ENCODE measurements at places on chromosomes 13 and 19.

DNA sequence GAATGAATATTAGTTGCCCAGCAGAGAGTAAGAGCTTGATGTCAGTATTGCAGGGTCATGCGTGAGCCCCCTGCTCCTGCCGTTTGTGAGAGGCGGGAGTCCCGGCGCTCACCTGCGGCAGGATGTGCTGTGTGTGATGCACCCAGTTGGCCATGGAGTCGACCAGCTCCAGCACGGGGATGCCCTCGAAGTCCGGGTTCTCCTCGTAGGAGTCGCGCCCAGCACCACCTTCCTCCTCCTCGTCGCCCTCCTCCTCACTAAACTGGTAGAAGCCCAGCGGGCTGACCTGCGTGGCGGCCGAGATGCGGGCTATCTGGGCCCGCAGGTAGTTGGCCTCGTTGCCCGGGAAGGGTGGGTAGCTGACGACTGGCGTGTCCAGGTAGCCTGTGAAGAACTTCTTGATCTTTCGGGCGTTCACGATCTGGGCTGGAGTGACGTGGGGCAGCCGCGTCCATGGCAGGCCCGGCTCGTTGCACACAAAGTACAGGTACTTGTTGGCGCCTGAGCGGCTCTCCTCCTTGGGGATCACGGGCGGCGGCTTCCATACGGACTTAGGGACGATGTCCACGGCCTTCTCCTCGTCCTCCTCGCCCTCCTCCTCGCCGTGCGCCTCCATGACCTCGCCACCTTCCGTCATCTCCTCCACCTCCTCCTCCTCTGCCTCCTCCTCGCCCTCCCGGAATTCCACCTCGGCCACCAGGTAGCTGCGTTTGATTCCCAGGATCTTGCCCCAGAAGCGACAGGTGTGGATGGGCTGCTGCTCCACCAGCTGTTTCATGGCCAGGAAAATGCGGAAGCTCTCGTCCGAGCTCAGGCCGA, 10.8 kb downstream of the RSPH6A start:
- DNase-seq = no peak

DNA sequence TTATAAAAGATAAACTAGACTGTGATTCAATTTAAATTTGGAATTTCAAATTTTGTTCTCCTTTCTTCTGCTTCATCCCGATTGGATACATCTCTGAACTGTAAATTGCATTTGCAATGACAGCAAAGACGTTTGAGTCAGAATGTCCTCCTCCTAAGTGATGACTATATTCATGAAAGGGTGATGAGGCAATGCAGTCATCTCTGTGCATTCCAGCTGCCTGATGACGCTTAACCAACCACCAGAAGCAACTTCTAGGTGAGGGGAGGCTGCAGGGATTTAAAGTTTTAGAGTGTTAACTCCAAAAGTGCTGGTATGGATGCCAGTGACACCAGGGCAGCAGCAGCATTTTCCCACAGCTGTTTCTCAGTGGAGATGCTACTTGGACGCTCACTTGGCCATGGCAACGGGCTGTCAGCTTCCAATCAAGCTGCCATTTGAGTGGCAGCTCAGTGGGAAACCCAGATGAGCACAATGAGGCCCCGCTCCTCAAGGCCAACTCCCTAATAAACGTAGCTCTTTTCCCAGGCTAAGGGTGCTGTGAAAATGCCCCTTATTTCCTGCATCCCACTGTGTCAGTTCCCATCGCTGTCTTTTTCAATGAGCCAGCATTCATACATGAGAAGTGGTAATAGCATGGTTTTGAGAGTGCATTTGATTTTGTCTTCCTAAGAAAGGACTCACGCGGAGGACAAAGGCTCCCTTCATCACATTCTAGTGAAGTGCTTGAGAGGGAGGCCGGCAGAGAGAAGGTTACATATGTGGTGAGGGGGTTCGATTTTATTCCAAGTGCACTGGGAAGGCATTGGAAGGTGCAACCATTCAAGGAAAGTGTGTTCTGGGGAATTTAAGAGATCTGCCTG, 45.2 kb upstream of the AMER2 start:
- peak; percentile 26 for DNase-seq

- DNase-seq = no peak
These were observed 15.2 kb upstream of the ERCC5 start for GRCh38 chr13:102830646-102831045.

DNA sequence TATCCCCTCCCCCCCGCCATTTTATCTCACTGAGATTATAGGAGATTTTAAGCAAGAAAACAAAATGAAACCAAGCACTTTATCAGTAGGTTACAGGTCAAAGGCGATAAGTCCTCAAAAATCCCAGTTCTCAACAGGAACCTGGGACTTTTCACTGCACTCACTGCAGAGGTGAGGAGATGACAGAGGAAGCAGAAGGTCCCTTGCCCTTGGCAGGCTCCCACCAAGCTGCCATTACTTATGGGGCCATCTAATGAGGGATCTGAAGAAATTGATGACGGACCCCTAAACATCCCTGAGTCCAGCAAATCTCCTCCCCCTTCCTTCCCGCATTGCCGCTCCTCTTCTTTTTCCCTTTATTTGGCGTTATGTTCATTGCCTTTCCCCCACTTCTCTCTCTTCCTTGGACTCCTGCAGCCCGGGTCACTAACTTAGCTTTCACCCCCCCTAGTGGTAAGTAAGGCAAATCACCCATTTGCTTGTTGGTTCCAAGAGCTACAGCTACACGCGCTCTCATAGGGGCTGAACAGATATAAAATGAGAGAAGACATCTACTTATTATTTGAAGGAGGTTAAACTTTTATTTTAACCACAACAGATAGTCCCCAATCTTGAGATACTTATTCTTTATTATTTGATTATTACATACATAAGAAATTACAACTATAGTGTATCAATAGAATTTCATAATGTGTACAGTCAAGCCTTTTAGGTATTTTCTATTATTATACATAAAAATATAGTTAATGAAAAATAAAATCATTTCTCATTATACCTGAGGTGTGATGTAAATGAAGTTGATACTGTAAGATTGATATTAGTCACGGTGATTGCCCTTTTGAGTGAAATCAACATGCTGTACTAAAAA, 52.0 kb upstream of the ARGLU1 start:
- DNase-seq = peak; percentile 68

GRCh38 chr13:40002016-40002415, 346.6 kb downstream of the COG6 start:
- no peak for DNase-seq

- DNase-seq = no peak
These were observed 83.3 kb downstream of the POSTN start for GRCh38 chr13:37515226-37515625.

DNA sequence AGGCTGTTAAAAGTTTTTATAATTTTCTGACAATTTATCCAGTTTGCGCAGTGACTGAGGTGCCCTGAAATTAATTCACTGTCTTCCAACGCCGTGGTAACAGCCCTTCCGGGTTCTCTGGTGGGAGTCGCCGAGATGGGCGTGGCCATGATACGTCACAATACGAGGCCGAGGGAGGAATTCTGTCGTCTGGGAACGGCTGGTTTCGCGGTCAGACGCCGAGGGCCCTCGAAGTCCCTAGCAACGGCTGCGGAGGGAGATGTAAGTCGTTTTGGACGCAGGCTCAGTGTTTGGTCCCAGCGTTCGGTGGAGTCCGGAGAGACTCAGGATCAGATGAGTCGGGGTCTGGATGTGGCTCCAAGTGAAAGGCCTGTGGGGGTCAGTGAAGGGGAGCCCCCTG, 21.7 kb downstream of the ZNF613 start:
- peak; percentile 37 for DNase-seq

GRCh38 chr13:60275208-60275607, 111.5 kb upstream of the DIAPH3 start:
- DNase-seq = no peak

GRCh38 chr19:44903602-44904425, 1.8 kb upstream of the APOE start:
- peak; percentile 49 for DNase-seq

GRCh38 chr19:6041991-6042481, 64.1 kb upstream of the RANBP3 start:
- DNase-seq = no peak

DNA sequence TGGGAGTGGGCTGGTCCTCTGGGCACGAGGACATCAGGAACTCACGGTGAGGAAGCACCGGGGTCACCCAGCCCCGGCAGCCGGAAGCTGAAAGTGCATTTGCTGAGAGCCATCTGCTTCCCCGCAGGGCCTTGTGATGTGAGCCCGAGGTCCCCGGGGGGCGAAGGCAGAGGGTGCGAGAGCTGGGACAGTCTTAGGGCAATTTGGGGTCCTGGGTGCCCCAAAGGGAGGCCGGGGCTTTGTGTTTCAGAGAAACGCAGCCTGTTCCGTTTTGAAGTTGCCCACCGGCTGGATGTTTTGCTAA, 4.8 kb downstream of the F2RL3 start:
- no peak for DNase-seq

- DNase-seq = no peak
These were observed 23.2 kb downstream of the CATSPERD start for GRCh38 chr19:5743630-5744029.

DNA sequence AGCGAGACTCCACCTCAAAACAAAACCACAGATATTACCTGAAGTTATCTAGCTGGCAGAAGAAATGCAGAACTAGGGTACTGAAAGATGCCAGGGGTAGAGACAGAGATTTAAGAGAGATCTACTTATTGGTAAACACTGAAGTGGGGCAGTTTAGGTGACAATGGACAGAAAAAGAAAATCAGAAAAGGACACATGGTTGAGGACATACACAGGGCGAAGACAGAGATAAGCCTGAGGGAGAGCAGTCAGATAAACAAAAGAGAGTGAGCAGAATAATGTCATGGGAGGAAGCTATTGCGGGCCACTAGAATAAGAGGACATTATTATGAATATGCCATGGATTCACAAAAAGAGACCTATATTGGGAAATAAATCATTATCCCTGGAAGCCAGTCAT, 3.3 kb downstream of the NEK5 start:
- DNase-seq = no peak

DNA sequence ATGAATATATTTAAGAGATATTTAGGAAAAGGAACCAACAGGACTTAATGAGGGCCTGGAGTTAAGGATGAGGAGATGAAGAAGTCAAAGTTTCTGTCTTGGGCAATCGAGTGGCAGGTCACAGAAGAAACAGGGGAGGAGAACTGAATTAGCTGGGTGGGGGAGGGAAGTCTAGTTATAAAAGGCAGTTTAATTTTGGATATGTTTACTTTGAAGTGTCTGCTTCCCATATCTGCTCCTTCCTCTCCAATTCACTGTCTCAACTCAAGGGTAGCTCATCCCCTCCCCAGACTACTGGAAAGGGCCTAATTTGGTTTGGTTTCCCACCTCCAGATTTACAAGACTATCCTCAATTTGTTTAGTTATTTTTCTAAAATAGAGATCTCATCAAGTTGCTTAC, 195.9 kb downstream of the VWA8 start:
- no peak for DNase-seq

DNA sequence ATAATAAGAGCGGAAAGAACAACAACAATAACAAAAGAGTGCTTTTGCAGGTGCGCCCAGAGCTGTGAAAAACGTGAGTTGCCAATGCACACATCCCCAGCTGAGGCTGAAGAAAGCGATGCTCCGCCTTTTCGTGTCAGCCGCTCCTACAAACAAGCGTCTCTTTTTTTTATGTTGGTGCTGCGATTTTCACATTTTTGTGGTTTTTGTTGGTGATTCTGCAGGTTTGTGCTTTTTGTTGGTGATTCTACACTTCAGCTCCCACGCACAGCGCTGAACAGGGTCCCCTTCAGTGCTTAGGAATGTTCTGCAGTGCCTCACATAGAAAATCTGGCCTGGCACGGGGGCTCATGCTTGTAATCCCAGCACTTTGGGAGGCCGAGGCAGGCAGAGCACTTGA, 7.3 kb upstream of the SBK3 start:
- DNase-seq = peak; percentile 92

DNA sequence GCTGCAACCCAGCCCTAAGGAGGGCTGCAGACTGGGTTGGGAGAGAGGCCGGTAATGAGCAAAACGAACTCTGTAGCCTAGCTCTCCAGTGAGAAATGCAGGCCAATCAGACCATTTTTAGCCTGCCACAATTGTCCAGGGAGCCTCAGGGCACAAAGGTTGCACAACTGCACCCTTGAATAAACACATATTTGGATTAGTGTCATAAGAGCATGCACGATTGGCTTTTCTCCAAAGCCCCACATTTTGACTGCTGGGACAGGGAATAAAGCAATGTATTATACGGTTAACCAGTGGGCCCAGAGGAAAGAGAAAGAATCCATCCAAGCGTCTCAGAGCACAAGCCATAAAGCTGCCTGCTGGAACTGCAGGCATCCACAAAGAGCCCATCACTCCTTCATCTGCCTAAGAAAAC, 729.4 kb upstream of the SGCG start:
- DNase-seq = no peak

DNA sequence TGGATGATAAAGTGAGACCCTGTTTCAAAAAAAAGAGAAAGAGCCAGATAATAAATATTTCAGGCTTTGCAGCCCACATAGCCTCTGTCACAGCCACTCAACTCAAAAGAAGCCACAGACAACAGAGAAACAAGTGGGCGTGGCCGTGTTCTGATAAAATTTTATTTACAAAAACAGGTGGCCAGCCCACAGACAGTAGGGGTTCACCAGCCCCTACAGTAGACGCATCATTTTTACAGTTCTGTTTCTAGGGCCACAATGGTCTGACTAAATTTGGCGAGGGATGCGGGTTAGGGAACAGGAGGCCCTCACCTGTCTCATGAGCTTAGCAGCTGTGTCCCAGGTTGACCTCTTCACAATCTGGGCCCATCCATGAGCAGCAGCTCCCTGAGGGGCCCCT, 59.5 kb downstream of the ARHGEF18 start:
- DNase-seq = no peak

Data from fibroblast of skin of scalp (primary cell).